Brain (organoid and tissue), 16 donors: ENCODE measurements at places on chromosomes 11 and 22.

- peak; percentile 96 for DNase-seq
Measured at GRCh38 chr11:117876341-117877119, at the start of gene FXYD6. Gene FXYD6, minus strand, starts transcription at chr11:117876658. Its CDS starts 33,882 bp downstream, at chr11:117842776.

GRCh38 chr22:43969021-43969878, 14.0 kb downstream of the SAMM50 start:
- no peak for DNase-seq

DNA sequence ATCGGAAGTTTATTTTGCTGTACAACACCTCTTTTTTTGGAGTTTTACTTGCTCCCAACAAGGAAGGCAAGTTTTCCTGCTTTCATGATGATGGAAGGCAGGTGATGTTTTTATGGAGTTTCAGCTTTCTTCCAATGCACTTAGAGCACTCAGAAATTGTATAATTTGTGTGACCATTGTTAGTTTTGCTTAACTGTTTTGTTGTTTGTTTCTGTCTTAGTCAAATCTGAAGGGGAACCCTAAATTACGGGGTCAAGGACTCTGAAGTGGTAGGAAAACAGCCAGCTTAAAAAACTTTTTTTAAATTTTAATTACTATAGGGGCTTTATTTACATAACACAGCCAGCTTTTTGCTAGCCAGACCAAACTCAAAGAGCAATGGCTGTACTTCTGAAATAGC, 14.7 kb downstream of the APOL6 start:
- DNase-seq: no peak

DNA sequence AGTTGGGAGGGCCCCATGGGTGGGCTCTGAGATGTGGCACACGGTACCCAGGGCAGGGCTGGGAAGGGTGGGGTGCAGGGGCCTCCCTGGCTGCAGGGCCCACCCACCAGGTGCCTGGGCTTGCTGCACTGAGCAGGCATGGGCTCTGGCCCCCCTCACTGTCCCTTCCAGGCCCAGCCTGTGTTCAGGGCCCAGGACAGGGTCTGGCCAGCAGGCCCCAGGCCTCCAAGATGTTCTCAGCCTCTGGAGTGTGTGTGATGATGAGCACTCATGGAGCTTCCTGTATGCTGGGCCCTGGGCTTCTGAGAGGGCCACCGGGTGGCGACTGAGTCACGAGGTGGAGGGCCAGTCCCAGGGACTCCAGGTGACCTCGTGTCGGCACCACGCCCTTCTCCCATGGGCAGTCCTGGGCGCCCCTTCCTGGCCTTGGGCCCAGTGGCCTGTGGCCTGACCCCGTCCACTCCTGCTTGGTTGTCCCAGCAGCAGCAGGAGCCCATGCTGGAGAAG, 55.9 kb upstream of the CCDC188 start:
- no peak for DNase-seq

DNA sequence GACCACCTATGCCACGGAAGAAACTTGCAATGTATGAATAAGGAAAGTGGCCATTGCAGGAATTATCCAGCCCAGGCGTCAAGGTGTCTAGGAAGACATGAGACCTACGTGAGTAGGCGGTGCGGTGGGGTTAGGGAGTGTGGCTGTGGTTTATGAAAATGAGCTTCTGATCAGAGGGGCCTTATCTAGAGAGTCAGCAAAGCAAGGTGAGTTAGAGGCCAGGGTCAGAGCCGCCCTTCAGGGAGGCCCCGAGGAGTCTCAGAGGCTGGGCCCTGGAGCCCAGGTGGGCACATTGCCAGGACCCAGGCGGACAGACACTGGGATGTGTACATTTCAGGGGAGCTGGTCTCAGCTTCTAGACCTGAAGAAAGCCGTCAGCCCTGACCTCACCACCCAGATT, 13.8 kb upstream of the LINC01488 start:
- no peak for DNase-seq

DNA sequence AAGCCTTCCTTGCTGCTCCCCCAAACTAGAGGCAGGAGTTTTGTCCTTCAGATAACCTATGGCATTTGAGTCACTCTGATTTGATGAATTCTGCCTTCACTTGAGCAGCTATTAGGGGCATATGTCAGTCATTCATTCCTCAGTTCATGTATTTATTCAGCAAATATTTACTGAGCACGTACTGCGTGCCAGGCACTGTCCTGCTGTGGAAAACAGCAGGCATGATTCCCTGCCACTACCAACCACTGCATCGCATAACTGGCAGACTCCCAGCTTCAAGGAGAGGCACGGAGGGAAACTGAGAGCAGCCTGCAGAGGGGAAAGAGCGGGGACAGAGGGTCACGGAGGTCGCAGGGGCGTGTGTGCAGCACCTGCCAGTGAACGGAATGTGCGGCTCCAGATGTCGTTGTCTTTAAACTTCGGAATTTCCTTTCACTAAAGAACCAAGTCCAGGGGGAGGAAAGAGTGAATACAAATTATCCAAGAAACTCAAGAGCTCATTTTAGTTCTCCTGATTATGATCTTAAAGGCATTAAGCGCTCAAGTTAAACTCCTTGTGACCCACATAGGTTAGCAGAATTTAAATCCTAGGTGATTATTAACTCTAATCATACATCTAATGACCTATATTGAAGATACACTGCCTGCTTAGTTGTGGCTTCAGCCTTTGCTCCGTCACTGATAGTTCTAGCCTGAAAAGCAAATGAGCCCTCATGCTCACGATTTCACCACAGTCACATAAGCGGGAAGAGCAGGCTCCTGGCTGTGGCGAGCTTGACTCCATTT, 12.6 kb downstream of the PPARA start:
- peak; percentile 24 for DNase-seq

DNA sequence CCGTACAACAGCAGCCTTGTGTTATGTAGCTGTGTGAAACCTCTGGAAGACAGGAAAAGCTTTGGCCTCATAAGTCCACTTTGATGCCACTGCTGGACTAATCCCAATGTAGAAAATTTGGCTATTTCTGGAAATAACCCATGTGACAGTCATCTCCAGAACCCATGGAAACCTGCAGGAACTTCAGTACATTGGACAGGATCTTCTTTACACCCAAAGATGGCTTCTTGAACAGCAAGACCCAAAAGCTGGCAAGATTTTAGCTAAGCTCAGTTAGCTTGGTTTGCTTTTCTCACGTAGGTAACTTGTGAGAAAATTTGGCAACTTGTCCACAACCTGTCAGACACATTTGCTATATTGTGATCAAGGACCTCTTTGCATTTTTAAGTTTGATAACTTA, 74.8 kb upstream of the RCN1 start:
- no peak for DNase-seq

GRCh38 chr11:65554057-65554818, 3.9 kb downstream of the LTBP3 start:
- no peak for DNase-seq

GRCh38 chr11:70324376-70325115, 54.1 kb downstream of the PPFIA1 start:
- no peak for DNase-seq
